Choroid plexus epithelial cell (primary cell): ENCODE measurements at places on chromosomes 1 and 21.

DNA sequence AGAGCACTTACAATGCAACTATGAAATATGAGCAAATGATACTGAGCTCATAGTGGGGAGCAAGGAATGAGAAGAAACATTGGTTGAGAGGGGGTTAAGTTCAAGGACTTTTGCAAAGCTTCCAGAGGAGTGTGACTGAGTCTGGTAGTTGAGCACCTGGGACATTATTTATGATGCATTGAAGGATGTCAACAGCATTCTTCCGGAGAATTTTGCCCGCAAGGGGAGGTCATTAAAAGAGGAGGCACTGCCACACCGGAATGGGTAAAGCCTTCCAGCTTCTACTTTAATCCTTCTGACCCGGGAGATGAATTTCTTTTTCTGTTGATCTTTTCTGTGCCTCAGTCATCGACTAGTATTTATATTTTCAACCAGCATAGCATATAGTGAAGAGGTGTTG, 208.4 kb upstream of the CAMK1G start:
- DNase-seq = no peak

DNA sequence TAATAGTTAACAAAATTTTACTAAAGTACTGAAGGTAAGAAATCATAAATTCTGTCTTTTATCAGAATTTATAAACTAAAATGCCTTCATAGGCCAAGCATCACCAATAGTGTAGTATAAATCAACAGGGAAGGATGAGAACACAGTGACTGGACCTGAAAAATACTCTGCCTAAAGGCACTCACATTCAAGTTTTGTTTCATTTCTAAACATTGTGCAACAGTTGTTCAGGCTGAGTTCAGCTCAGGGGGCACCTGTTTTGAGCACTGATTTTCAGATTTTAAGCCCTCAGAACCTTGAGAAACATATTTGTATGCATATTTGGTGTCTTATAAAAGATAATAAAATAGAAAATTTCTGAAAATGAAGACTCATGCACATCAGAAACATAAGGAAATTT, 12.4 kb downstream of the ACBD6 start:
- no peak for DNase-seq

- DNase-seq = peak; percentile 69
Measured at GRCh38 chr1:196063294-196063693, 544.9 kb downstream of the KCNT2 start.

DNA sequence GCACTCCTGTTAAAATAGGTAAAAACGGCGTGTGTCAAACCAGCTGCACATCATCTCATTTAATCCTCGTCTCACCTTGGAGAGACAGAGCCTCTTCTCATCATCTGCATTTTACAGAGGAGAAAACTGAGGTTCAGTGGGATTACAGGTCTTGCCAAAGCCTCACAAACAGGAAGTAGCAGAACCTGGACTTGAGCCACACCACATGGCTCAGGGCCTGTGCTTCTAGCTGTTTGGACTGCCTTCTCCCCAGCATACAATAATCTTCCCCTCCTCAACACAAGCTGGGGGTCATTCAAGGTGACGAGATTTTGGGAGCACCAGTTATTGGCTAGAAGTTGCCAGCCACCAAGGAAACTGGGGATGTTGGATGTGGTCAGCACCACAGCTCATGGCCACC, 167.9 kb upstream of the ZC3H12A start:
- DNase-seq = peak; percentile 1

GRCh38 chr1:39632682-39633417, 6.6 kb downstream of the HEYL start:
- peak; percentile 72 for DNase-seq

- DNase-seq = no peak
Measured at GRCh38 chr1:174890024-174890423, 109.7 kb upstream of the CACYBP start.

- peak; percentile 8 for DNase-seq
Measured at GRCh38 chr1:119829625-119830024, 18.4 kb upstream of the REG4 start.

GRCh38 chr1:224779536-224779935, 149.9 kb upstream of the DNAH14 start:
- no peak for DNase-seq

- DNase-seq = no peak
Measured at GRCh38 chr1:31891280-31891679, 46.9 kb downstream of the PTP4A2 start.

- no peak for DNase-seq
Measured at GRCh38 chr1:24071941-24072340, 40.0 kb downstream of the MYOM3 start.

DNA sequence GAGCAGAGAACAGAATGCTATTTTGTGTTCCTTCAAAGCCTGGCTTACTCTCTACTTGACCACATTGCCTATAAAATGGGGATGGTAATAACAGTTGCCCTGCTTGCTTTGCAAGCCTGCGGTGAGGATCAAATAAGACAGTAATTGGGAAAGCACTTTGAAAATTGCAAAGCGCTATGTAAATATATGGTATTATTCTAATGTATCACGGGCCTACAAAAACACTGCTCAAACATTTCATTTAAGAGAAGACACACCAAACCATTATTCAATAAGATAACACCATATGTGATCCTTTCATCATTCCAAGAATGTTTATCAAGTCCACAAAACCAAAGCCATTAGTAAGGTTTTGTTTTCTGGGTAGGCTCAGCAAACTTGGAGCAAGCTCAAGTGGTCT, 208.4 kb downstream of the ROR1 start:
- DNase-seq = no peak

- DNase-seq = no peak
Measured at GRCh38 chr1:102178480-102178879, 181.8 kb upstream of the OLFM3 start.

- no peak for DNase-seq
Measured at GRCh38 chr1:36086529-36087232, 2.0 kb upstream of the ADPRS start.

DNA sequence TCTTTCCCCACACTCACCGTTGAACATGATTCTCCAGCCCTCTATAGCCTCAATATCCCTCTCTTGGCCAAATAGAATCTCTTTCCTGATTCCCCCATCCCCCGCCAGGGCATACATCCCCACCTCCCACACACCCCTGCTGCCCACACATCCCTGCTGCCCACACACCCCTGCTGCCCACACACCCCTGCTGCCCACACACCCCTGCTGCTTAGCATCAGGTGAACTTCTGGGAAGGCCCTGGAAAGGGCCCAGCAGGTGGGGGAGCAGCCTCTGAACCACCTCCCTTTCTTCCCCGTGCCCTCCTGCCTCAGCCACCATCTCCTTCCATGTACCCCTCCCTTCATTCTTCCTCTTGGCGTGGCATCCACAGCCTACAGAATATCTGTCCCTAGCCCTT, 15.9 kb upstream of the IFNLR1 start:
- no peak for DNase-seq

DNA sequence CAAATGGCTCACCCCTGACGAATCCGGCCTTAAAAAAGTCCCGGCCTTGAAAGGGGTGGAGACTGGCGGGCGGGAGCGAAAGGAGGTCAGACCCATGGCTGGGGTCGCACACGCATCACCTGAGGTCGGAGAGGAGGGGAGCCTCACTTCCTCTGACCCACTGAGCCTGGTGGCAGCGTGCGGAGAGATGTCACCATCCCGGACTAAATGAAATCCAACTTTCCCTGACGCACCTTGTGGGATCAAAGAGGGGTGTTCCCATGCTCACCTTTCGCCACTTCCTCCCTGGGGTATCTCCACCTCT, 709 bp upstream of the SLC41A1 start:
- DNase-seq = peak; percentile 61

DNA sequence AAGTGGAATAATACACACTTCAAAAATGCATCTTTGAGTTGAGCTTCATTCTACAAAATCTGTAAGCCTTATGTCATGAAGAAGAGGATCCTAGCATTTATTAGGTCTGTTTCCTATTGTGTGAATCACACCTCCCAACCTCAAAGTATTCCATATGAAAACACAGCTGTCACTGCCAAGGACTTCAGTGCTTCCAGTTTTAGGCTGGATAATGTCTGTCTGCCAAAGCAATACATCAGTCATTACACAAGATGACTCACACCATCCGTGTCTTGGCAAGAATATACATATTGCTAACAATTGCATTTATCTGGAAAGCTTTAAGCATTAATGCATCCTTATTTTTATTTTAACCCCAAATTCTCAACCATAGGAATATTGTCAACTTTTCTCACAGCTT, 125.7 kb upstream of the TMPRSS15 start:
- DNase-seq = peak; percentile 87

- peak; percentile 5 for DNase-seq
Measured at GRCh38 chr1:163875927-163876320, 554.2 kb downstream of the NUF2 start.

DNA sequence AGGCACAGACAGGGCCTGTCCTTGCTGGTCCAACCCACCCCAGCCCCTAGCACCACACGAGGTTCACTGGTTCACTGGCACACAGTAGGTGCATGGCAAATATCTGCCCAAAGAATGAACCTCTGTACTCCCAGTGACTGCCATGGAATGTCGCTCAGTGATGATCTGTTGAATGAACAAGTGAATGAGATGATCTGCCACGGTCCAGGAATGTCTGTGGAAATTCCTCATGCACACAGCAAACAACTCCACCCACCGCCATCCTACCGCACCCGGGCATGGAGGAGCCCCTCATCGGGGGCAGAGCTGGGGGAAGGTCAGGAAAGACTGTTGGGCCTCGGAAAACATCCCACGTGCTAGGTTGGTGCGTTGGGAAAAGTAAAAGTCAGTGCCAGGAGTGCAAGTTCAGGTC, 1.7 kb downstream of the HSPG2 start:
- DNase-seq = no peak
